ENCODE measurements at places on chromosomes 3 and 15.

GRCh38 chr15:51844747-51845426 lies 15.4 kb downstream of the TMOD3 start:
- DNase-seq: no peak

DNA sequence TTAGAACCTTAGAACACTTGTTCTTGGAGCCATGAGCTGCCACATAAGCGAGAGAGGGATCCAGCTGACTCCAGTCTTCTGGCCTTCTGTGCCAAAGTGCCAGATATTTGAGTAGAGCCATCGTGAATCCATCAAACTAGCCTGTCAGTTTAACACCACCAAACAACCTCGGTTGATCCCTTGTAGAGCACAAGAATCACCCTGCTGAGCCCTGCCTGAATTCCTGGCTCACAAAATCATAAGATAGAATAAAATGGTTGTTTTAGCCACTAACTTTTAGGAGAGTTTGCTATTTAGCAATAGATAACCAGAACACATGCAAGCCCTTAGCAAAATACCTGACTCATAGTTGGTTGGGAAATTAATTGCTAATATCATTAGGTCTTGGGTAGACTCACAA lies 407.6 kb upstream of the PROK2 start:
- DNase-seq: no peak

DNA sequence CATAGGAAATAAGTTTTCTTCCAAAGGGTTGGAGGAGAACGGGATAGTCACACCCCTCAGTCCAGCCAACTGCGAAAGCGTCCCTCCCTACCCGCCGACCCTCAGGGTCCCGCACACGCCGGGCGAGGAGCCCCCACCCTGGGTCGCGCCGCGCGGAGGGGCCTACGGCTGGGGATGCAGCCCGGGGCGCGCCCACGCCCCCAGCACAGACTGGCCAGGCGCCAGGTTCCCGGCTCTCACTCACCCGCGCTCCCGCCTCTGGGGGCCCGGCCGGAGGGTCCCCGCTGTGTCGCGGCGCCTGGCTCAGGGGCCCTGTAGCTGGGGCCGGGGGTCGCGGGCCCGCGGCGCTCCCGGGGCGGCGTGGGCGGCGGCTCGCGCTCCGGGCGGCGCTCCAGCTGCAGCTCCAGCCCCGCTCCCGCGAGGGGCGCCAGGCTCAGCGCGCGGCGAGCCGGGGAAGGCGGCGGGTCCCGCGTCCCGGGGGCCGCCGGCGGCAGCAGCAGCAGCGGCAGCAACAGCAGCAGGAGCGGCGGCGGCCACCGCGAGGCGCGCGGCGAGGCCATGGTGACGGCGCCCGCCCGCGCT lies 375 bp downstream of the HEG1 start:
- DNase-seq: no peak

- DNase-seq: no peak
Measured at GRCh38 chr15:51193979-51194378, 99.3 kb upstream of the TNFAIP8L3 start.

DNA sequence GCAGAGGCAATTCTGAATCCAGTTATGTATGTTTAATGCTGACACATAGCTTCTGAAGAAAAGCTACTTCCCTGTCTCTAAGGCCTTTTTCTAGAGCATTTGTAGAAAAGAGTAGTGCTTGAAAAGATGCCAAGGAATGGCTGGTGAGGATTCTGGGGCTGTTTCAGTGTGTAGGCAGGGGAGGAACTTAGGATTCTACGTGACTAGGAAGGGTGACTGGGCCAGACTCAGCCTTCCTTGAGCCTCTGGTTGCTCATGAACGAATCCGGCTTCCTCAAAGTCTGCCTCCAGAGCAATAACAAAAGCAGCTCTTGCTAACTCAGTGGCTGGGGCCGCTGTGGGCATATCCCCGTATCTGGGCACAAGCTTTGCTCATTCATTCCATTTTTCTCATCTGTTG lies 104.8 kb upstream of the WNT5A start:
- DNase-seq: no peak

GRCh38 chr3:120850381-120851295 lies 57.4 kb upstream of the STXBP5L start:
- DNase-seq: no peak

- no peak for DNase-seq
Measured at GRCh38 chr3:196624907-196625306, 14.6 kb upstream of the NRROS start.

- DNase-seq: no peak
Measured at GRCh38 chr15:91620229-91620628, 233.3 kb upstream of the SLCO3A1 start.

DNA sequence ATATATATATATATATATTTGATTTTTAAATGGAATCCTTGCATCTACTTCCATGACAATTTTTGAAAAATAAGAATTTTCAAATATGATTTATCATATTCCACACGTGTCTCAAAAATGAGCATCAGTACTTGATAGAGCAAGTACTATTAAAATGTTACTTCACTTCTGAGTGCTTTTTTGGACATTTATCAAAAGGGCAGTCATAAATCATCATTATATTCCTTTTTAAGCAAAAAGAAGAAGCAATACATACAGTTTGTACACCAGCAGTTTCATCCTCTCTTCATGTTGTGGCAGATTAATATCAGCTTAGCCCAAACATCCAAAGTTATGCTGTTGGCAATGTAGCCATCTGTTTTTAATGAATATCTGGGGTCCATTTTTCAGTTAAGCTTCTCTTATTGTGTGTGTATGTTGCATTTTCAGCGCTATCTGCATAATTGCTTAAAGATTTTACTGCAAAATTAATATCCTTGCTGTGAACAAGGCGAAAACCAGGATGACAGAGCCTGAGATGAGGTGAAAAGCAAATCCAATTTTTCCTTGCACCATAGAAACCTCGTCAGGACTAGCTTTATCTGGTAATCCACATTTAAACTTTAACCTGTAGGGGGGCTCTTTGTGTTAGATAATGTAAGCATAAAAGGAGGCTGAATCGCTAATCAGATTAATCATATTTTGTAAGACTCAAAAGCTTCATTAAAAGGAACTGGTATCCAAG lies 604.9 kb upstream of the AGTR1 start:
- no peak for DNase-seq

GRCh38 chr3:27827041-27827440 lies 104.9 kb upstream of the EOMES start:
- no peak for DNase-seq

DNA sequence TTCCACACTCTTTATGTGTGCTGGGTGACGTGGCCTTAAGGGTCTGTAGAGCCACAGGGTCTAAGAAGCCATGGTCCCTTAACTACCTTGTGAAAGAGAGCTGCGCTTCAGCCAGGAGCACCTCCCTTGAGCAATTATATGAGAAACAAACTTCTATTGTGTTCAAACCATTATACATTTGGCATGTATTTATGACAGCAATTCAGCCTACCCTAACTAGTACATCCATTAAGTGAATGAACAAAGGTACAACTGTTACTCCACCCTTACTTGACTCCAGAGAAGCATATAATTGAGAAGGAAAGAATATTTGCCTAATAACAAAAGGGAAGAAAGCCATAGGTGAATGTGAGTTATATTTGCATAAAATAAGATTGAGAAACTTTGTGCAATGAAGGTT lies 69.8 kb upstream of the BOC start:
- DNase-seq: no peak

DNA sequence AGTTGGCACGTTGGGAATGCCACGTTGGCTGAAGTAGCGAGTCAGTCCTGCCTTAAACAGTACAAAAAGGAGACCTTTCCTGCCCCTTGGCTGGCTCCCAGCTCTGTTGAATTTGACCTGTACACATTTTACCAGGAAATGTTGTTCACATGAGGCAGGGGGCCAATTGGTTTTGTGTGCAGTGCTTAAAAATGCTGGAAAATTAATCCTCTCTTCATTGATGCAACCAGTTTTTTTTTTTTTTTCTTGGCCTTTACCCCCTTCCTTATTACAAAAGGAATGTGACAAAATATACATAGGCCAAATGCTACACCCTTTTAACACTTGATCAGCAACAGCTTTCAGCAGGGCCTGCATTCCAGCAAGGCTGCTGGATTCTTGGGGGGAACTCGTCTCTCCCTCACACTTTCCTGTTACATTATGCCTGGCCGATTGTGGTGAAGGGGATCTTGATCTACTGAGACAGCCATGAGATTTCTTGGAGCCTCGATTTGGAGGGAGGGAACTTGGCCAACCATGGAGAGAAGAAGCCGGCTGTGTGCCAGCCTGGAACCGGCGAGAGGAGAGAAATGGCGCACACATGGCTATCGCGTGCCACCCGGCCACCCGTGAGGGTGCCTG lies 93.1 kb downstream of the DNASE1L3 start:
- no peak for DNase-seq

DNA sequence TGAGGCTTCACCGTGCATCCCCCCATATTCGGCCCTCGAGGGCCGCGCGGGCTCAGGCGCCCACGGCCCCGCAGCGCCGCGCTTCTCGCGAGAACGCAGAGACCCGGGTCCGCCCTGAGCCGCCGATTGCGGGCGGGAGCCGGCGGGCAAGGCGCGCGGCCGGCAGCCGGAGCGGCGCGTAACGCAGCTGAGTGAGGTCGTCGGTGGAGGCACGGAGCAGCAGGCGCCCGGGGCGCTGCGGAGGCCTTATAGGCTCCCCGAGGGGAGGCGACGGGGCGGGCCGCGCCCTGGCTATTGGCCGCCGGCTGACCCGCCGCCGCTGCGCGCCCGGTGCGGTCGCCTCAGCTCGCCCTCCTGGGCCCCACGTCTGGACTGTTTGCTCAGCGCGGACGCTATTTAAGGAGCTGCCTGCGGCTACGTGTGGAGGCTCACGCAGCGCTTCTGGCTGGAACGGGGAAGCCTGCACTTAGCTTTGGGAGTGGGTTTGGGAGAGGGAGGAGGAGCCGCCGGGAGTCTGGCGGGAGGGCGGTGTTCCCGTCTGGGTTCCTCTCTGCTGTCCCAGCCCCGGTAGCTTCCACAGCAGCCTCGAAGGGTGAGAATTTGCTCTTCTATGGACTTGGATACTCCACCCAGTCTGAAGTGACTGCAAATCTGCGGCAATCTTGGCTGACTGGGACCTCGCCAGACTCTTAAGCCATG lies at the start of gene PLOD2:
TSS of gene PLOD2 (minus strand) at position 221 of the 699 bp plus-strand sequence. CDS start at position 26, 195 bp downstream.
- DNase-seq: no peak

DNA sequence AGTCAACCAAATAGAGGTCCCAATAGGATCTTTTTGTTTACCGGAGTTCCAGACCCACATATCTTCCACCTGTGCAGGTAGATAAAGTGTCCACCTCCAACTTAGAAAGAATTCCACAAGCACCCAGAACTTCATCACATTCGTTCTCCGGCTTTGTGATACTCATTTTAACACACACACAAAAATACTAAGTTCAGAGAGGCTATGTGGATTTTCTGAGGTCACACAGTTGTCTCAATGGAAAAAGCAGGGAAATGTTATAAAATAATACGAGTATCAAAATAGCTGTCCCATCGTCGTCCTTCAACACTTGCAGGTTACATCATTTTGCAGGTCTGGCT lies 137.5 kb downstream of the TMCO5A start:
- no peak for DNase-seq

GRCh38 chr3:37751537-37751936 lies 110.1 kb upstream of the CTDSPL start:
- no peak for DNase-seq

DNA sequence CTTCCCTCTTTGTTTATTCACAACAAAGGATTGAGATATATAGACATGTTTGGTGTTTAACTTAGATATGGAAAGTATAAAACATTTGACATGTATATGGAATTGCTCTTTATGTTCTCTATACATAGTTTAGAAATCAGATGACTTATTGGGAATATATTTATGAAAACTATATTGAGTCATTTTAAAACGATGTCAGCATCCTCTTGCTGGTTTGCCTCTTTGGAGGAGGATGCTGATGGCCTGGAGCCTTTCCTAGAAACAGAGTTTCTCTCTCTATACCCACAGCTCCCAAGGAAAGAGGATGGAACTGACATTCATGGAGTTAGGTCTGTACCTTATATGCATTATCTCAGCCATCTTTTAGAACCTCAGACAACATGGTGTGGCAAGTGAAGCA lies 40.3 kb downstream of the ZBTB38 start:
- no peak for DNase-seq

- no peak for DNase-seq
Measured at GRCh38 chr15:91077029-91077428, 23.0 kb upstream of the SV2B start.

GRCh38 chr3:133117342-133117741 lies 79.2 kb downstream of the TMEM108 start:
- DNase-seq: no peak

DNA sequence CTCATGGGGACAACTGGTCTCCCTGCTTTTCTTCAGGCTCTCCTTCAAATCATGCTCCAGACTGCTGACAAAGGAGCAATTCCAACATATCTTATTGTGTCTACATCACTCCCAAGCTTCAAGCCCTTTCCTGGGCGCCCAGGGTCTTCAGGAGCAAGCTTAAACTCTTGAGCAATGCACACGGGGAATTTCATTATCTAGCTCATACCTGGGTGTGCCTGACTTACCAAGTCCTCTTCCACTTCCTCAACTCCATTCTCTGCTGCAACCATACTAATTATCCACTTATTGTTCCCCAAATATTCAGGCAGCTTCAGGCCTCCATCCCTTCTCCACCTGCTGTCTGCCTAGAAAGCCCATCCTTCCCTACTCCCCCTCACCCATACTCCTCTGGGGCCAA lies 50.6 kb downstream of the B3GNT5 start:
- no peak for DNase-seq

- DNase-seq: no peak
Measured at GRCh38 chr3:127458696-127459604, 131.6 kb downstream of the TPRA1 start.

GRCh38 chr3:81444817-81445460 lies 316.5 kb downstream of the GBE1 start:
- DNase-seq: no peak

DNA sequence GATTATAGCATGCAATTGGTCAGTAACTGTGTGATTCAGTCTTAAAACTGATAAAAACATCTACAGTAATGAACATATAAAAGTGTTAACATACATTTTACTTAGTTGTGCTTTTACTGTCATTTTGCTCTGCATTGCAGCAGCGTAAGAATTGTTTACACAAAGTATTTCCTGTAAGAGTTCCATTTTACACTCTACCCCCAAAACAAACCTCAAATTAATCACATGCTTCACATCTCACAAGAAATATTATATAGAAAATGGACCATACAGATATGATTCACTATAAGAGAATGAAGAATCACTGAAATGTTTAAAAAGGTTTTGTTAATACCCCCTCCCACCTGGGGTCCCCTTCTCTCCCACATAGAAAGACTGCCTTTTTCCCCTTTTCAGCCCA lies 225.9 kb upstream of the LRRN1 start:
- DNase-seq: no peak

- DNase-seq: no peak
Measured at GRCh38 chr15:90249203-90249863, at the start of gene TTLL13. TSS of gene TTLL13 (plus strand) at chr15:90249556. CDS start at chr15:90250631, 1,075 bp downstream.

Data from T-helper 9 cell (primary cell).